ENCODE measurements at places on chromosomes 2 and 18.

DNA sequence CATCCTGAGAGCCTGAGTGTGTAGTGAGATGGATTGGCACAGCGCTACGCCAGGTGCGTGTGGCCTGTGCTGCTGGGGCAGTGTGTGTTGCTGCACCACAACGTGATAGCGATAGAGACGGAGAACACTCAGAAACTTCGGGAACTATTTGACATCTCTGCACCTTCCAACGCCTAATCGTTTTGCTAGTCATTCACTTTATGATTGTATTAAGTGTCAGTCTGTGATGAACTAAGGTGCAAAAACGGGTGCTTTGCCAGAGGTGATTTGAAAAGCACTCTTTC lies 26.0 kb upstream of the IGFBP2 start:
- DNase-seq = no peak

DNA sequence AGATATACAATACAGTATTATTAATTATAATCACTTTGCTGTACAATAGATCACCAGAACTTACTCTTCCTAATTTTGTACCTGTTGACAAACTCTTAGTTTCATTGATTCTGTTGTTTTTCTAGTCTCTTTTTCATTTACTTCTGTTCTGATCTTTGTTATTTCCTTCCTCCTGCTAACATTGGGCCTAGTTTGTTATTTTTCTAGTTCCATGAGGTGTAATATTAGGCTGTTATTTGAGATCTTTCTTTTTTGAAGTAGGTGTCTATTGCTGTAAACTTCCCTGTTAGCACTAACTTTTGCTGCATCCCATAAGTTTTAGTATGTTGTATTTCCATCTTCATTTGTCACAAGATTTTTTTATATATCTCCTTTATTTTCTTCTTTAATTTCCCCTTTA lies 55.1 kb downstream of the LIMS1 start:
- DNase-seq = no peak

- DNase-seq = no peak
Measured at GRCh38 chr2:112108178-112108832, 29.9 kb upstream of the FBLN7 start.

DNA sequence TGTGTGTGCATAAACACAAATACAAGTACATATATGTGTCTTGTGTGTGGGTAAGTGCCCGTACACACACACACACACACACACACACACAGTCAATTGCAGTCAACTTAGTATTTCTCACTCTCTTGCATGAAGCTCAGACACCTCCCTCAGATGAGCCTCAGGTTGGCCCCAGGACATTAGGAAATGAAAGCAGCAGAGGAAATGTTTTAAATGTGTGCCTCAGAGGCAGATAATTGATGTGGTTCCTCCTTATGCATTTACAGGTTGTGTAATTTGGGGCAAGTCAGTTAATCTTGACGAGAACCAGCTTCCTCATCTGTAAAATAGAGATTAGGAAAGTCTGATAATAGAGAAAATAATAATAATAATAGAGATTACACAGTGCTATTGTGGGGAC lies 814.0 kb upstream of the ID2 start:
- no peak for DNase-seq

- DNase-seq = no peak
Measured at GRCh38 chr2:111030260-111030891, 90.3 kb upstream of the BCL2L11 start.

- DNase-seq = no peak
Measured at GRCh38 chr18:71936744-71937143, 607.4 kb downstream of the CBLN2 start.

GRCh38 chr2:15955232-15955988 lies 15.1 kb downstream of the MYCN start:
- DNase-seq = no peak

GRCh38 chr2:168851674-168852320 lies 38.4 kb downstream of the SPC25 start:
- no peak for DNase-seq

DNA sequence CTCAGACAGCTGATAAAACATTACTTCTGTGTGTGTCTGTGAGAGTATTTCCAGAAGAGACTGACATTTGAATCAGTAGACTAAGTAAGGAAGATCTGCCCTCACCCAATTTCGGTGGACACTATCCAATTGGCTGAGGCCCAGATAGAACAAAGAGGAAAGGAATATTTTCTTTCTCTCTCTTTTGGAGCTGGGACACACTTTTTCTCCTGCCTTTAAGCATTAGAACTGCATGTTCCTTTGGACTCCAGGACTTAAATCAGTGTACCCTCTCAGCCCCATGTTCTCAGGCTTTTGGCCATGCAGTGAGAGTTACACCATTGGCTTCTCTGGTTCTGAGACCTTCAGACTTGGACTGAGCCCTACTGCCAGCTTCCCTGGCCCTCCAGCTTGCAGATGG lies 3.3 kb upstream of the SRBD1 start:
- DNase-seq = no peak

DNA sequence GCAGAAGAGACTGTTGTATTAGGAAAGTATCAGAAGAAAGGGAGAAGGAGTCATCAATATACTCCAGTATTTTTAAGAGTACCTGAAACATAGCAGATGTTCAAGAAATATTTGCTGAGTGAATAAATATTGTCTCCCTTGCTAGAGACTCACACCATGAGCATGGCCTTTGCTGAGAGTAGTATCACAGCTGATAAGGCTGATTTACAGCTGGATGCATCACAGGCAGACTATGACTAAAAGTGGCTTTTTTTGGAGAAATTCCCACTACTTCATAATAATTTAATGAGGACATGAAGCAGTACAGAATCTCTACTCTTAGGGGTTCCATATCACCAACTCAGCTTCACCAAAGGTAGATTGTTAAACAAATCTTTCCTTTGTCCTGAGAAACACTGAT lies 373.3 kb downstream of the RBM43 start:
- no peak for DNase-seq

Measured in hindlimb muscle (tissue), 1 donor.